Activated CD8-positive, alpha-beta memory T cell treated with anti-CD3 and anti-CD28 coated beads for 1 hour (primary cell): ENCODE measurements at places on chromosomes 1 and 21.

DNA sequence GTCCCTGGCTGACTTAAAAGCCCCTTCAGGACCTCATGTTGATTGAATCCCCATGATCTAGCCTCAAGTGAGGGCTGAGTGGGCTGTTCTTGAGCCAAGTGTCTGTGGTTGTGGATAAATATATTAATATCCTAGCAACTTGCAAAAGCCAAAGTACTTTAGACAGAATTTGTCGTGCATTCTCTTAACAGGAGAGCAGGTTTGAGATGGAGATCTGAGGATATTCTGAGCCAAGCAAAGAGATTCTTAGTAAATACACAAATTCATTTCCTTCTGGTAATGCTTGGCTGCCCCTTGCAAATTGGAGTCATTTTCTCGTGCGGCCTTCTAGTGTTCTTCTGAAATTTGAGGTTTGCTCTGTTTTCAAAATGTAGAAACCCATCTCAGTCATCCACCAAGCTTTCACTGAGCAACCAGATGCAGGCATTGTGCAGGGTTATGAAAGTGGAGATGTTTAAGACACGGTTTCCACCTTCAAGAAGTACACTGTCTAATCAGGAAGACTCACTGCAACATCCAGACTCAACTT, 242.1 kb upstream of the JUN start:
- no peak for DNase-seq

- no peak for DNase-seq
These were observed 37.5 kb downstream of the CAMTA1 start for GRCh38 chr1:6822530-6823359.

GRCh38 chr1:108824051-108824450, 32.8 kb downstream of the AKNAD1 start:
- no peak for DNase-seq

DNA sequence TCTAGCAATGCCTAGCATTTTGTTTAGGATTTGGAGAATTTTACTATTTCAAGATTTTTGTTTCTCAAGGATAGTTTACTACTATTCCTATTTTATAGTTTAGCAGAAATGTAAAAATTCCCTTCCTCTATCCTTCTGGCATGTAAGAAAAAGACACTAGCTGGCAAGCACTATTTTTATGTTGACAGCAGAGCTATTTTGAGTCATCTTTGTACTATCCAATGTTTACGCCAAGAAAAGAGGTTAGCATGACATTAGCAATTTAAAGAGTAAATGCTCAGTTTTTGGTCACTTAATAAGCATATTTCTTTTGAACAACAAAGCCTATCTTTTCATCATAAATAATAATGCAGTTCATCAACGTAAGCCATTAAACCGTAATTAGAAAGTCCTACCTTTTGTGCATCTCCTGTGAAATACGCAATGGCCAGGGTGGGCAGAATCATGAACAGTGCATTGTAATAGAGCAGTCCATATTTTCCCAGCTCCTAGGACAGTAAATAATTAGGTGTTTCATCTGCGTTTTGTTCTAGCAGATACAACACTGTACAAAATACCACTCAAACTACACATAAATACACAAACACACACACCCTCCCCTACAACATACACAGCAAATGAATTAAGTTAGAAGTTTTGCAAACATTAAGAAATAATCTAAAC, 12.0 kb downstream of the SLC35D1 start:
- DNase-seq, result no peak

DNA sequence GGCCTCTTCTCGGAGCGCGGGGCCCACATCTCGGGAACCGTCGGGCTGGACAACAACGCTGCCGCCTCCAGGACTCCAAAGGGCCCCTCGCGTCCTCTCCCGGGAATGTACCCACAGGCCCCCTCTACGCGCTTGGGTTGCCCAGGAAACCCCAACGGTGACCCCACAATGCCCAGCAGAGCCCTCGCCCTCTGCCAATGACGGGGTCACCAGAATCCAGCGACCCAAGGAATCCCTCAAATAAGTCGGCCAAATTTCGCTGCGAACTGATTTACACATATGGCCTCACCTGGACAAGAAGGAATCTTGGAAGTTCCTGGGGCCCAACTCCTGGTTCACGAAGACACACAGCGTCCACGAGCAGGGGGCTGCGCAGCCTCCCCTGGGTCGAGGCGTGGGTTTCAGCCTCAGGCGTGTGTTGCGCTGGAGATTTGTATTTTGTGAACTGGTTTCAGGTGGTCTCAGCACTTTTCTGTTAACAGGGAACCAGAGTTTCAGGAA, 78.1 kb downstream of the DESI2 start:
- no peak for DNase-seq

GRCh38 chr1:43703836-43704235, 3.5 kb upstream of the ST3GAL3 start:
- no peak for DNase-seq

GRCh38 chr21:45017039-45017960, 57.1 kb upstream of the ADARB1 start:
- no peak for DNase-seq

- DNase-seq, result no peak
These were observed 27.0 kb downstream of the MFSD2A start for GRCh38 chr1:39981945-39982344.

DNA sequence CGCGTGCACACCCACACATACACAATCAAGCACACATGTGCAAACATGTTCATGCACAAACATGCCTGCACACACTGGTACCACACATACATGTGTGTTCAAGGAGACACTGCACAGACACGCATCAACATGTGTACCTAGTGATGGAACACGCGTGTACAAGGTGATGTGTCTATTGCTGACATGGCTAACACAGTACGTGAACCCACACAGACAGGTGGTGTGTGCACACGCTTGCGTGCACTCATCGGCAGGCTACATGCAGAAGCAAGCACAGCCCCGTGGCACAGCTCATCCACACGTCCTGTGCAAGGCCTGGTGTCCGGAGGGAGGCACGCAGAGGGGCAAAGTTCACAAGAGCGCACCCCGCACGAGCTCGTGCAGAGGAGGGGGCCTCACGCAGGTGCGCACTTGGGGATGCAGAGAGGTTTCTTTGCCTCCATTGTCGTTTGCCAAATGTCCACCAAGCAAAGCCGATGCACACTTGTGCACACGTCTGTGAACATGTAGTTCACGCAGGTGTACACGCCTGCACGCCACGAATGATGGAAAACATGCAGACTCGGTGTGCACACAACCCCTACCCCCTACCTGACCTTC, 969 bp downstream of the ACAP3 start:
- no peak for DNase-seq

GRCh38 chr1:20188455-20188817, 2.1 kb upstream of the PLA2G2C start:
- no peak for DNase-seq

GRCh38 chr1:180923021-180923841, 10.5 kb downstream of the KIAA1614 start:
- DNase-seq, result no peak

GRCh38 chr21:43812139-43812821, 22.9 kb downstream of the RRP1 start:
- DNase-seq, result no peak

DNA sequence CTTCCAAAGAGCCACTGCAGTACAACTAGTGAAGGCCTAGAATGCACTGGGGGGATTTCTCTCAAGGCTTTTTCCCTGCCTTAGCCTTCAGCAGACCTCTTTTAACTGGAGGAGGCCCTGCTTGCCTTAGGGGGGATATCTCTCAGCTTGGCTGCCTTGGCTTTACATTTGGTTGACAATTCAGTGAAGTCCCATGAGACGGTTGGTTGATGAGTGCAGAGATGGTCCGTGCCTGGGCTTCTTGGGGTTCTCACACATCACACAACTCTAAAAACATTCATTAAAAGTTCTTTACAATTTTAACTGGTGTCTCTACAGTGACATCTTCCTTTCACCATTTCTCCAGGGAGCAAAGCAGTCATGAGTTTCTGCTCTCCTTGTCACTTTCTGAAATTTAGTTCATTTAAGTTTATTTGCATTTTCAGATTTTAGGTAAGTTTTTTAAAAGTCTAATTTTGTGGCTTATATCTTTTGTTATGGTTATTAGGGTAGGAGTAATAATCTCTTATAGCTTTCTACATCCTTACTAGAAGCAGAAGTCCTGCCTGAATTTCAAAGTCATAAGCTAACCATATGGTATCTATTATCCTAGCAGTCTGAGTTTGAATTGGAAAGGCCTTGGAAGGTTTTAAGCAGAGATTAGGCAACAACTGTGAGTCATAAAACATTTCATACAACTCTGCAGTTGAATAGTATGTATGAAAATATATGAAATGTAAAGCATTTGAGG, 487.6 kb downstream of the DPYD start:
- DNase-seq, result no peak

- DNase-seq, result no peak
These were observed 867.3 kb downstream of the PLA2G4A start for GRCh38 chr1:187696073-187696472.

GRCh38 chr1:197797010-197797409, 21.7 kb upstream of the DENND1B start:
- no peak for DNase-seq

- DNase-seq, result no peak
These were observed 39.8 kb upstream of the ZBTB18 start for GRCh38 chr1:244011271-244011670.

- no peak for DNase-seq
These were observed 106.0 kb upstream of the SYT6 start for GRCh38 chr1:114259511-114260160.

GRCh38 chr1:110477041-110477440, 26.1 kb downstream of the PROK1 start:
- no peak for DNase-seq

DNA sequence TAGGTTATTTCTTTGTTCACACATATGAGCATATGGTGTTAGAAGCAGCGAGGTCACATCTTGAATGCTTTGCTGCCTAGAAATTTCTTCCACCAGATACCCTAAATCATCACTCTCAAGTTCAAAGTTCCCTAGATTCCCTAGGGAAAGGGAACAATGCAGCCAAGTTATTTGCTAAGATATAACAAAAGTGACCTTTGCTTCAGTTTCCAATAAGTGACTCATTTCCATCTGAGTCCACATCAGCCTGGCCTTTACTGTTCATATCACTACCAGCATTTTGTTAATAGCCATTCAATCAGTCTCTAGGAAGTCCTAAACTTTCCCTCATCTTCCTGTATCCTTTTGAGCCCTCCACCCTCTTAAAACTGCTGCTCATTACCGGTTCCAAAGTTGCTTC, 1502.5 kb downstream of the KCNT2 start:
- DNase-seq, result no peak

DNA sequence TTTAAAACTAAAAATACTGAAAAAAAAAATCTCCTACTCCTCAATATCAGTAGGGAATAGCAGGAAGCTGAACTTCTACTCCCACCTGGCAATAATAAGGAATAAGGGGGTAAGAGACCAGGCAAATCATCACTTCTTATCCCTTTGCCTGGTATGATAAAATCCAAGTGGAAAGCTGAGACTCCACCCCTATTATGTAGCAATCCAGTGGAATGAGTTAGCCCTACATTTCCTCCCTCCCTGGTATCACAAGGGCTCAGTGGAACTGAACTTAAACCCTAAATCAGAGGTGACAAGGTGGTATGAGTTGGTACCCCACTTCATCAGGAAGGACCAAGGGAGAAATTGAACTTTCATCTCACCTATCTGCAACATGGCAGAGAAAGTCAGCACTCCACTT, 25.7 kb downstream of the TRIM33 start:
- no peak for DNase-seq

DNA sequence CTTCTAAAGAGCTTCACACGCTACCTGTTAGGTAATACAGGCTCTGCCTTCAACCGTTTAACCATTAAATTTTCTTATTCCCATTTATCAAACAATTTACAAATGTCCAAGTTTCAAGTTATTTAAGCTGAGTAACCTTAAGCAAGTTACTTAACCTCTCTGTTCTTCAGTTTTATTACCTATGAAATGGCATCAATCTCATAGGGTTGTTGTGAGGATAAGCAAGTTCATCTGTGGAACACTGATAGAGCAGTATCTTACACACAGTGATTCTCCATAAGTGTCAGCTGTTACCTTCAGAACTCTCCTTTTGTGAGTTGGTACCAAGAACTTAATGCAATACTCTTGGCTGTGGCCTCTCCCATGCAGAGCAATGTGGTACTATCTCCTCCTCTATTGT, 40.0 kb downstream of the GRIK3 start:
- DNase-seq, result no peak

GRCh38 chr1:203796236-203796605, 798 bp downstream of the ZBED6 start:
- no peak for DNase-seq

DNA sequence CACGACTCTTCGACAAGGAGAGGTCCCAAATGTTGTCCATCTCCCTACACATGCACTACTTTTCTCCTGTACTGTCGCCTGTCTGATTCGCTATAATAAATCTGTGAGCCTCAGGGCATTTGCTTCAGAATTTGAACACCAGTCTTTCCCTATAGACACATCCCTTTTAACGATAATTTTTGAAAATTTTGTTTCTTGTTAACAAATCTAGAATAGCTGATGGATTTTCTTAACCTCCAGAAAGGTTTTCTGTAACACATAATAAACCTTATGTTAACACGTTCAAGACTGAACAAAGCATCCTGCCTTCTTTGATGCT, 704 bp downstream of the CAPZA1 start:
- no peak for DNase-seq

DNA sequence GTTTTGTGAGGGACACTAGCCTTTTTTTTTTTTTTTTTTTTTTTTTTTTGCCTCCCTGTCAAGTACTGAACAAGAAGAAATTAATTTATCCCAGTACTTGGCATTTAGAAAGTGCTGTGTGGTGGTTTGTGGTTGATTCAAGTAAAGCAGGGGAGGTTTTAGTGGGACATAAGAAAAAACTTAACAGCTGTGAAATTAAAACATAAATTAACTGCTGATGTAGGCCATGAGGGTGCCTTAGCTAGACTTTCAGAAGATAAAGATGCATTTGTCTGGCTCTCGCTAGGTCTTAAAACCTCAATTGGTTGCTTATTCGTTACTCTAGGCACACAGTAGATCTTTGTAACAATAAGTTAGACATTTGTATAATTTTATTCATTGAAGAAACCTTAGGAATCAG, 52.3 kb downstream of the SPATA46 start:
- DNase-seq, result no peak

DNA sequence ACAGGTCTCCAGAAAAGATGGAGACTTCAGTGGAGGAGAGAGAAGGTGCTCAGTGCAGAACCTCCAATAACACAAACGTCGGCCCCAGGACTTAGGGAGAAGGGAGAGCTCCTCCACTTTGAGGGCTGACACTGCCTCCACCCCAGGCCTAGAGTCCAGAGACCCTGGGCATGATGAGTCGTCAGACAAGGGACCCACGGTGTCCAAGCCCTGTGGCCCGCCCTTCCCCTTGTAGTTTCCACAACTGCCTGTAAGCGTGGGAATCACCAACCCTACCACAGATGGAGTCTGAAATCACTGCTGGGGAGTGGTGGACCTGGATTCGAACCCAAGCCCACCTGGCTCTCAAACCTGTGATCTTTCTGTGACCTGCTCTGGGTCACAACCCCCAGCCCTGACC, 281.1 kb downstream of the NPHP4 start:
- DNase-seq, result no peak

GRCh38 chr1:1082239-1082775, 8.2 kb upstream of the RNF223 start:
- no peak for DNase-seq

- no peak for DNase-seq
These were observed 1.7 kb upstream of the FMN2 start for GRCh38 chr1:240090014-240090413.

GRCh38 chr21:41973427-41973831, 19.6 kb upstream of the C2CD2 start:
- no peak for DNase-seq

- DNase-seq, result no peak
These were observed 10.8 kb downstream of the S1PR1 start for GRCh38 chr1:101247404-101248287.
